ENCODE measurements at places on chromosomes 13 and 19.

- no peak for DNase-seq
Measured at GRCh38 chr13:27790523-27790922, 1.8 kb upstream of the GSX1 start.

- DNase-seq, result no peak
Measured at GRCh38 chr13:112984501-112984900, 15.5 kb downstream of the MCF2L start.

DNA sequence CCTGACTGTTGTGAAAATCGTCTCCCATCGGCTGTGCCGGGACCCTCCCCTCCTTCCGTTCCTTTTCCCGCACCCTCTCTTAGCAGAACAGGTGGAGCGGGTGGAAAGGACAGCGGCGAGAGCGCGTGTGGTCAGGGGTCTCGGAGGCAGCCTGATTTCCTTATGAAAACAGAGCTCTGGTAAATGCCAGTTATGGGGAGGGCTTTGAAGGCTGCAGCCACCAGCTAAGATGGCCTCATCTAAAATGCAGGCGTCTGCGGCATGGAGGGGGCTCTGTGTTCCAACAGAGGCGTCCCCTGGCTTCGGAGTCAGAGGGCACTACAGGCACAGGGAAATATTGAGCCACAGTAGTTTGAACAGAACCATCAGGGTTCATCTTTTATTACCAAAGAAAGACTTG is 93.8 kb upstream of the SOX1 start:
- DNase-seq, result no peak

DNA sequence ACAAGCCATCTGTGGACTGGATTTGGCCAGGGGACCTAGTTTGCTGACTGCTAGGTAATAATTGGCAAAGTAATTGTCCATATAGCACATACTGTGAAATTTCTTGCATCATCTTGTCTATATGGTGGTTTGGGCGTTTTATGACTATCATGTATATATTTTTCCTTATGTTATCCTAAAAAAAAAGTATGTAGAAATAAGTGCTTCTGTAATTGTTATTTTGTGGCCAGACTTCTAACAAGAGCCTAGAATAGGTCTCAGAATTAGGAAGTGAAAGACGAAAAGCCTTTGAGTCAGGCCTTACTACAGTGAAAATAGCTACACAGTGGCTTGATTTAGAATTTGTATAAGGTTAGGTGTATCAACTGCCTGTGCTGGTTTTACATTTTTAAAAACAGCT is 4.2 kb downstream of the FNDC3A start:
- DNase-seq, result no peak

DNA sequence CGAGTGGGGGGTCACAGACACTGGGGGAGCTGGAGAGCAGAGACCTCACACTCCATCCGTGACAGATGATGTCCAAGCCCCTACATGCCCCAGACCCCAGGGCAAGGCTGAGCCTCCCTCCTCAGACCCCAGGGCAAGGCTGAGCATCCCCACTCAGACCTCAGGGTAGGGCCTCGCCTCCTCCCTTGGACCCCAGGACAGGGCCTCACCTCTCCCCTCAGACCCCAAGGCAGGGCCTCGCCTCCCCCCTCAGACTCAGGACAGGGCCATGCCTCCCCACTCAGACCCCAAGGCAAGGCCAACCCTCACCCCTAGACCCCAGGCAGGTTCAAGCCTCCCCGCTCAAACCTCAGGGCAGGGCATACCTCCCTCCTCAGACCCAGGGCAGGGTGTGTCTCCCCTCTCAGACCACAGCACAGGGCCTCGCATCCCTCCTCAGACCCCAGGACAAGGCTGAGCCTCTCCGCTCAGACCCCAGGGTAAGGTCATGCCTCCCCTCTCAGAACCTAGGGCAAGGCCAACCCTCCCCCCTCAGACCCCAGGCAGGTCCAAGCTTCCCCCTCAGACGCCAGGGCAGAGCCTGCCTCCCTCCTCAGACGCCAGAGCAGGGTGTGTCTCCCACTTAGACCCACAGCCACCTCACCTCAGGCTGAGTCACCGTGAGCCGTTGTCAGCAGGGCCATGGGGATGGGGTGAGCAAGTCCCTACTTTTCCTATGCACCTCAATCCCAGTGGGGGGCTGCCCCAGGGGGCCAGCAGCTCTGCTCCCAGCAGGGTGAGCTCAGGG is 1.7 kb upstream of the S1PR4 start:
- DNase-seq, result no peak

- peak; percentile 63 for DNase-seq
Measured at GRCh38 chr13:78401873-78402707, 201.3 kb downstream of the POU4F1 start.

DNA sequence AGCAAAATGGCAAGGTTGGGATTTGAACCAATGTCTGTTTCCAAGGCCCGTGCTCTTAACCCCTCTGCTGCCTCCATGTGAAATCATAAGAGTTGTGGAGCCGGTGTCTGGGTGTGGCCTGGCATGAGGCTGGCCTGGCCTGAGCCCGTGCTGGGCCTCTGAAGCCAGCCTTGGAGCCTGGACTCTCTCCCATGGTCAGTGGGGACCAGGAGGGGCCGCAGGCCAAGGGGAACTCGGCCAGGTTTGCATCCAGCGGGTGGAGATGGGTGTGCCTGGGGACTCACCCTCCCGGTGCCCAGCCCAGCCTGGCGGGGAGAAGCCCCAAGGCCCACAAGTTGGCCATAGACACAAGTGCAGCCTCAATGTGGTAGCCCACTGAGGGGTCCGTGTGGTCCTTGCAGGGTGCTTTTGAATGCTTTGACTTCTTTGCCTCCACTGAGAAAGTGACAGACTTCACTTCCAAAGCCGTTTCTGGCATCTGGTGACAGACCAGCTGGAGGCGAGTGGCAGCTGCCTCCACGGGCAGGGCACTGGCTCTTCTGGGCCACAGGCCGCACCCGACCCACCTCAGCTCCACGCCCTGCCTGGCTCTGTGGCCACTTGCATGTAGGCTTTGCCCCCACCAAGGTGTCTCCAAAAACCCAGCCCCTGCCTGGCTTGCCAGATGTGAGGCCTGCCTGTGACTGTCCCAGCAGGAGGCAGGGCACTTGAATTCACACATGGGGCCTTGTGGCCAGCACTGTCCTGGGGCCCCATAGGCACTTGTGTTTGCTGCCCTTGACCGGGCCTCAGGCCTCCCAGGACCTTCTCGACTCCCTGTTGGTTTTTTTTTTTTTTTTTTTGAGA is 26.2 kb upstream of the NCCRP1 start:
- DNase-seq, result no peak

DNA sequence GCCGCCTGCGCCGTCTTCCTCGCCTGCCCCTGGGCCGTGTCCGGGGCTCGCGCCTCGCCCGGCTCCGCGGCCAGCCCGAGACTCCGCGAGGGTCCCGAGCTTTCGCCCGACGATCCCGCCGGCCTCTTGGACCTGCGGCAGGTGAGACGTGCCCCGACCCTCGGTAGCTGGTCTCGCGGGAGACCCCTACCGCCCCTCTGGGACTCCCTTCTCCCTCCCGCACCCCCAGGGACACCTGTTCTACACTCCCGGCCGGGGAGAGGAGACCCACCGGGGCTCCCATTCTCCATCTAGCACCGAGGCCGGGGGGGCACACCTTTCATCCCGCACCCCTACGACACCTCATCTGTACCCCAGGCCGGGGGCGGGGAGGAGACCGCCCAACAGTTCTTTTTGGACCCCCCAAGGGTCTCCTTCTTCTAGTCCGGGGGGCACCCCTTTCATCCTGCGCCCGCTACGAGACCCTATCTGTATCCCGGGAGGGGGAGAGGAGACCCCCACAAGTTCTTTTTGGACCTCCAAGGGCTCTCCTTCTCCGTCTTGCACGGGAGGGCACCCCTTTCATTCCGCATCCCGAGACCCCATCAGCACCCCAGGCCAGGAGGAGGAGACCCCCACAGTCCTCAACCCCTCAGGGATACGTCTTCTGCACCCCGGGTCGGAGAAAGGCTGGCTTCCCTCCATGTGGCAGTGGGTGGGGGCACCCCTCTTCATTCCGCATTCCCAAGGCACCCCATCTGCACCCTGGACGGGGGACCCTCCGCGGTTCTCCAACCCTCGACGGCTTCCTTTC is 533 bp downstream of the TNFSF9 start:
- DNase-seq, result no peak

DNA sequence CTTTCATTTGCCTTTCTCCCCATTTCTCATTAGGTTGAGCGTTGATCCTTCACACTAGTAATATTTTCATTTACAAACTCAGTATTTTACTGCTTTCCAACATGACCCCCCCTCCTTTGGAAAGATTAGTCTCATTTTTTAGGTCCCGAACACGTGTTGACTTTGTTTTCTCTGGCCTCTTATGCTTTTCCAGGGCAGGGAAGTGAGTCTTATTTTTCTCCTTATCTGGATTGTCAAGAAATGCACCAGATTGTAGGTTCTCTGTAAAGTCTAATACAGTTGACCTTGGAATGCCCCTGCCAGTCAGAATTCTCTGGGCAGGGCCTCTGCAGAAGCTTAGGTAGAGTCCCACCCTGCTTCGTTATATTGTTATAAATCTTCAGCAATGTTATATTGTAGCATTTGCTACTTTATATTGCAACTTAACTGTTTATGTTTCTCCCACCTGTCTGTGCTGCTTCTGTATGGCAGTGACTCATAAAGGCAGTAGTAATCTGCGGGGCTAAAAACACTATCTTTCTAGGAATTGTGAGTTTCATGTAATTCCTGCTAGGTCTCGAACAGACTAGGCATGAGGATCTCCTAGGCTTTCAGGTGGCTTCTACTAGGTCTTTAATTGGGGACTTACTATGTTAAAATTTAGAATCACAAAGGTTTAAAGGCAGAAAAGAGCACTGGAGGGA is 2.0 kb downstream of the TDRD3 start:
- no peak for DNase-seq

GRCh38 chr19:45960595-45961235 is 12.9 kb downstream of the NOVA2 start:
- DNase-seq, result no peak

DNA sequence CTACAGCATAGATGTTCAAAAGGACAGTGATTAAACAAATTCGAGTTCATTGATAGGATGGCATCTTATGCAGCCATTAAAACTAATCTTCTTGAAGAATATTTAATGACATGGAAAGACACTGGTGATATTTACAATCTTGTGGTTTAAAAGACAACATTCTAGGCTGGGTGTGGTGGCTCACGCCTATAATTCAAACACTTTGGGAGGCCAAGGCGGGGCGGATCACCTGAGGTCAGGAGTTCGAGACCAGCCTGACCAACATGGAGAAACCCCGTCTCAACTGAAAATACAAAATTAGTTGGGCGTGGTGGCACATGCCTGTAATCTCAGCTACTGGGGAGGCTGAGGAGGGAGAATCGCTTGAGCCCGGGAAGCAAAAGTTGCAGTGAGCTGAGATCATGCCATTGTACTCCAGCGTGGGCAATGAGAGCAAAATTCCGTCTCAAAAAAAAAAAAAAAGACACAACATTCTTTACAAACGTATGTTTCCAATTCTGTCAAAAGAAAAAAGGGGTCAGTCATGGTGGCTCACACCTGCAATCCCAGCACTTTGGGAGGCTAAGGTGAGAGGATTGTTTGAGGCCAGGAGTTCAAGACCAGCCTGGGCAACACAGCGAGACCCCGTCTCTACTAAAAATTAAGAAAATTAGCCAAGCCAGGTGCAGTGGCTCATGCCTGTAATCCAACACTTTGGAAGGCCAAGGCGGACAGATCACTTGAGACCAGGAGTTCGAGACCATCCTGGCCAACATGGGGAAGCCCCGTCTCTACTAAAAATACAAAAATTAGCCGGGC is 2.5 kb upstream of the PAK4 start:
- no peak for DNase-seq

DNA sequence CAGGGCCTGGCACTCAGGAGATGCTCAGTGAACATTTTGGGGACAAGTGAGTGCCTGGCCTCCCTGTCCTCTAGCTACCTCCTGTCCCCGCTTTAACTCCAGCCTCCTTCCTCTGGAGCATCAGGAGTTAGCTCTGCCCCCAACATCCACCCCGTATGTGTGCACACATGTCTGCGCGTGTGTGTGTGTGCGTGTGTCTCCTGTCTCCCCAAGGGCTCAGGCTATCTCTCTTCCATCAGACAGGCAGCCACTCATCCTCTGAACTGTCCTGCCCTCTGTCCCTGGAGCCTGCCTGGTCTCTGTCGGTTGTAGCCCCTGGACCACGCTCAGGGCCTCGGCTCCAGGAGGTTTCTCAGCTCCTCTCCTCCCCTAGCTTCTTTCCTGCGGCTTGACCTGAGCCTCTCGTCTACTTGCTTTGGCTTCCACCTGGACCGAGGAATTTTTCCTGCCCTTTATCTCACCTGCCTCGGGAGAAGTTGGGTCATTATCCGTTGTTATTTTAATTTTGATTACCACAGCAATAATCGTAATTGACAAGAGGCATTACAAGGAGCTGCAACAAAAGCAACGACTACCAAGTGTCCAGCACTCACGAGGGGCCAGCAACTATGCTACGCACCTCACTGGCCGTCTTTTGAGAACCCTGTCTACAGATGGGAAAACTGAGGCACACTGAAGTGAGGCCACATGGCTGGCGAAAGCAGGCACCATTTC is 32.0 kb upstream of the ASF1B start:
- DNase-seq, result no peak

- peak; percentile 3 for DNase-seq
Measured at GRCh38 chr19:13430790-13431582, 75.3 kb downstream of the CACNA1A start.

DNA sequence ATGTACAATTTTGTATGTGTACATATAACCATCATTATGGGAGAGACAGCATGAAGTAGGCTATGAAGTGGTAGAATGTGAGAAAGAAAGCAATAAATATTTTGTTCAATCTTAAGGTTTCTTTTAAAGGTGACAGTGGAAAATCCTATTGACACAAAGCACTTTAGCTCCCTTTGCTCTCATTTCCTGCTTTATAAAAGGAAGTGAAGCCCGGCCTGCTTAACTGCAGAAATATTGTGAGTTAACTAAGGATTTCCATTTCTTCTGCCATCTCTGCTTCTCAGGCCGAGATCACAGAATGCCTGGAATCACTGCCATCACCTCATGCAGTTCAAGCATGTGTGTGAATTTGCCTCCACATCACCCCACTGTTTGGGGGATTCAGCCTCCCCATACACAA is 83.5 kb downstream of the FRY start:
- no peak for DNase-seq

- no peak for DNase-seq
Measured at GRCh38 chr19:10005632-10006334, 4.5 kb downstream of the COL5A3 start.

DNA sequence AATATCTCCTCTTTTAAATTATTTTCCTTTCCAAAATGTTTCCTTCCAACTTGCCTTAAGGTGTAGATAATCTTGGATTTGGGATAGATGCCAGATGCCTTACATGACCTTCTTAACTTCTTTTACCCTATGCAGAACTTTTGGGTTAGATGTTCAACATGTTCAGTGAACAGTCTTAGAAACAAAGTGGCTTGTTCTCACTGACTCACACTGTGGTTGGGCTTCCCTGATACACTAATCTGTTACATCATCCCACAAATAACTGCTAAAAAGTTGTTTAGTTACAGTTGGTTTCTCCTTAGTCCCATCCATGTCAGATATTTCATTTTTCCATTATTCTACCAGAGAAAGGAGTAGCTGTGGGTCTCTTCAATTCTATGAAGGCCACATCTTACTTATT is 2638.2 kb downstream of the PCDH9 start:
- no peak for DNase-seq

Data from NCI-H2081 (cell line).